ENCODE measurements at places on chromosomes 6 and 20.
A peak's percentile ranks its signal among the peaks of the same experiment; 100 is the strongest.

GRCh38 chr6:106527979-106528378 lies 101.3 kb downstream of the RTN4IP1 start:
- no peak for DNase-seq

DNA sequence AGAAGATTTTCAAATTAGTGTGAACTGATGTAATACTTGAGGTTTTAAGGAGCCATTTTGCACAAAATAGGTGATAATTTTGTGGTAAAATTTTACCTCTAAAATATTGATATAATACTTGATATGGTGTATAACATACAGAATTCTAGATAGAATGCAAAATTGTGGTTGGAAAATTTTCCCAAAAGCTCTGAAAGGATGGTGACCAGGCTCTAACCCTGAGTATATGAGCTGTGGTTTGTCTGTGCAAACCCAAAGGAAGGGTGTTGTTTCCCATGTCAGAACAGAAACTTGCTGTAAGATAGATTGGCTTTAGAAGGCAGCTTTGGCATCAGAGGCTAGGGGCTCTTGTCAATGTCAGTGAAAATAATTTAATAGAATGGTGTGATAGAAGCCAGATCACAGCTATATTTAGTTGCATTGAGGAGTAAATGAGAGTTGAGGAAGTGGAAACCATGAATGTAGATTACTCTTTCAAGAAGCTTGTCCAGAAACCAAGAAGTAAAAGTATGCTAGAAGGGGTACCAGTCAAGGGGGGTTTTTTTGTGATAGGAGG lies 257.7 kb downstream of the FARS2 start:
- DNase-seq = no peak

DNA sequence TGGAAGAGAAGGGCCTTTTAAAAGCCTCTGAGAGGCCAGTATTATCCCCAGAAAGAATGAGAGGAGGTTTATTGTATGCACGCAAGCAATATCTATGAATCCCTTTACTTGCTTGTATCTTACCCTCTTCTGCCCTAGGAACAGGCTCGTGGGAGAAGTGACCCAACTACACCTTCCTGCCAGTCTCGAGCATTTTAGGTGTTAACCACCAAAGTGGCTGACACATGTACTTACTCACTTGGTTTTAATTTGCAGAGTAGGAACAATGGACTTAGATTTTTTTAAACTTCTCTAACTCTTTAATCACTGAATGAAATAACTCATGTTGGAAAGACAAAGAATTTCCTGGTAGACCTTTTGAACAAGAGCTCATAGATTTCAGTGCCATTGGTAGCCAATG lies 296.9 kb downstream of the PLCB1 start:
- no peak for DNase-seq

- DNase-seq = no peak
Measured at GRCh38 chr6:25487012-25487411, 165.0 kb upstream of the SCGN start.

DNA sequence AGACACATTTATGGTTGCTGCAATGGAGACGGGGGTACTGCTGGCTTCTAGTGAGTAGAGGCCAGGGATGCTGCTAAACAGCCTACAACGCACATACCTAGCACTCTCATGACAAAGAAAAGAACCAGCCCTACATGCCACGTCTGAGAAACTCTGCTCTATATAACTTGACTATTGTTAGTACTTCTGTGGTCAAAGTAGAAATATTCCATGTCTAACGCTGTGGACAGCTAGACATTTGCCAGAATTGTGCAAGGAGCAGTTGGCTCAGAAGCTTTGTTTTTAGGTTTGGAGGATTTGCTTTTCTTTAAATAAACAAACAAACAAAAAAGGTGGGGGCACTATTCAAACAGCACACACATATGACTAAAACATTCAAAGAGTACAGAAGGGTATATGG lies 20.5 kb downstream of the UBE2V1 start:
- no peak for DNase-seq

GRCh38 chr6:127347178-127347577 lies 3.8 kb upstream of the ECHDC1 start:
- no peak for DNase-seq

DNA sequence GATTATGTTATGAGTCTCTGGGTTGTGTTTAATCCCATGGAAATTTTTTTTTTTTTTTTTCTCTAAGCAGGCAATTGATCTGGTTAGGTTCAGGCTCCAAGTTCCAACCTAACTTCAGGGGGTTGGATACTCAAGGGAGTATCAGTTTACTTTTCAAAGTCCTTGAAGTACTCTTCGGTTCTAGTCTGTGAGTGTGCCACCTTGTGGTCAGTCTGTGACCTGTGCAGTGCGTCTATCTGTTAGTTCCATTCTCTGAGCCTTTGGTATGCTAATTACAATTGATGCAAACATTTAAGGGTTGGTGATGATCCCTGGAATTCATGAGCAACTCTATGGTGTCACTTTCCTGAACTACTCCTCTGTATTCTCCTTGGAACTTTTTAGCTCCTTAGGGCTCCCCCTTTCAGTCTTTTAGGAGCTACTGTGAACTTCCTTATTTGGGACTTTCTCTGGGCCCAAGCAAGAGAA lies 342.0 kb downstream of the SOX4 start:
- no peak for DNase-seq

- no peak for DNase-seq
Measured at GRCh38 chr6:25056130-25056529, 120.4 kb upstream of the RIPOR2 start.

GRCh38 chr6:33585403-33586107 lies 5.5 kb upstream of the BAK1 start:
- peak; percentile 39 for DNase-seq

GRCh38 chr6:23620911-23621401 lies 505.1 kb upstream of the NRSN1 start:
- no peak for DNase-seq

GRCh38 chr6:146357578-146358430 lies 185.8 kb upstream of the RAB32 start:
- no peak for DNase-seq

- no peak for DNase-seq
Measured at GRCh38 chr6:84278321-84278998, 51.0 kb upstream of the CEP162 start.

All from NCI-H187 (cell line).